ENCODE measurements at places on chromosomes 4 and X. TPM values are rescaled to one million over a fixed set of nuclear protein-coding genes. Genes with fewer than 3 reads are reported as not detected.

Gene SPON2
- total RNA-seq, result 40.8 TPM

Gene TLR6
- total RNA-seq, result 12.8 TPM

Gene WNK3
- total RNA-seq, result 6.2 TPM

Gene FMR1NB
- total RNA-seq, result not detected

Gene SCML2
- total RNA-seq, result 2.2 TPM

Gene DCUN1D4
- 69.6 TPM for total RNA-seq

Gene CT45A1
- not detected for total RNA-seq

Gene DRD5
- not detected for total RNA-seq

Gene TCEAL7
- total RNA-seq, result 12.7 TPM

Gene NSG1
- 0.58 TPM for total RNA-seq

Gene H2BW2
- total RNA-seq, result not detected

Gene NSUN7
- total RNA-seq, result 6.8 TPM

Gene SATL1
- total RNA-seq, result not detected

Gene BEX5
- total RNA-seq, result 5.0 TPM

Gene SULT1B1
- total RNA-seq, result 2.2 TPM

Gene CXCL13
- total RNA-seq, result not detected

Gene NAP1L2
- 5.6 TPM for total RNA-seq

Gene IL13RA2
- total RNA-seq, result 13.8 TPM

Gene RIPPLY1
- not detected for total RNA-seq

Gene ZMAT1
- total RNA-seq, result 9.0 TPM

Gene RNF212
- 8.9 TPM for total RNA-seq

Gene RAB39B
- total RNA-seq, result 0.52 TPM

Gene SNX25
- 44.7 TPM for total RNA-seq

Gene ESX1
- not detected for total RNA-seq
